SIG-M5 (cell line): ENCODE measurements at places on chromosomes 5 and 9.

- DNase-seq = no peak
Observed at GRCh38 chr9:72133365-72134035, 15.7 kb upstream of the GDA start.

GRCh38 chr5:41797662-41798061, 72.6 kb downstream of the OXCT1 start:
- DNase-seq = no peak

DNA sequence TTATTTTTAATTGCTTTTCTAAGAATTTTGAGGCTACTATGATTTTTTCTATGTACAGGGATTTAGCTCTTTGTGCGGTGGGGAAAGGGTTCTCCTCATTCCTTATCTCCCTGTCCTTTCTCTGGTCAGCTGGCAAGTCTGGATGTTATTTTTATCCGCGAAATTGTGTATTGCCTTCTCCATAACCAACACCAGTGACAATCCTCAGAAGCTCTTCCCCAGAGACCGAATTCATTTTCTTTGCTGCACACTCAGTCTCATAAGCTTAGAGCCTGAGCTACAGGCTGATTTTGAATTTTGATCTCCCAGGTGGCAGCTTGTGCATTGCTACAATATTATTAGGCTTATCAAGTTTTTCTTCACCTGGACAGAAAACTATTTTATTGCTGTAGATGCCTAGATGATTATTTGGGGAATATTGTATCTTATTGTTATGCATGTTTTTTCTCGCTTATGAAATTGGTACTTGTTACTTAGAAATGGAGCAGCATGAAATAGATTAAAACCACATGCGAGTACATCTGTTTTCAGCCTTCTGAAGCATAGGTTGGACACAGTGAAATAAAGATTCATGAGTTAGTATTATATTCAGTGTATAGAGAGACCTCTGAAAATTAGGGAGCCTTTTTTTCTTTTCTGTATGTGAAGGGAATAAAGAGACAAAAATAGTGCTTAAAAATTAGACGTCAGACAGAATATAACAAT, 27.3 kb downstream of the CPEB4 start:
- DNase-seq = no peak

GRCh38 chr5:40653221-40654022, 26.3 kb upstream of the PTGER4 start:
- DNase-seq = no peak

- DNase-seq = no peak
Observed at GRCh38 chr5:98424681-98425450, 348.6 kb upstream of the RGMB start.

DNA sequence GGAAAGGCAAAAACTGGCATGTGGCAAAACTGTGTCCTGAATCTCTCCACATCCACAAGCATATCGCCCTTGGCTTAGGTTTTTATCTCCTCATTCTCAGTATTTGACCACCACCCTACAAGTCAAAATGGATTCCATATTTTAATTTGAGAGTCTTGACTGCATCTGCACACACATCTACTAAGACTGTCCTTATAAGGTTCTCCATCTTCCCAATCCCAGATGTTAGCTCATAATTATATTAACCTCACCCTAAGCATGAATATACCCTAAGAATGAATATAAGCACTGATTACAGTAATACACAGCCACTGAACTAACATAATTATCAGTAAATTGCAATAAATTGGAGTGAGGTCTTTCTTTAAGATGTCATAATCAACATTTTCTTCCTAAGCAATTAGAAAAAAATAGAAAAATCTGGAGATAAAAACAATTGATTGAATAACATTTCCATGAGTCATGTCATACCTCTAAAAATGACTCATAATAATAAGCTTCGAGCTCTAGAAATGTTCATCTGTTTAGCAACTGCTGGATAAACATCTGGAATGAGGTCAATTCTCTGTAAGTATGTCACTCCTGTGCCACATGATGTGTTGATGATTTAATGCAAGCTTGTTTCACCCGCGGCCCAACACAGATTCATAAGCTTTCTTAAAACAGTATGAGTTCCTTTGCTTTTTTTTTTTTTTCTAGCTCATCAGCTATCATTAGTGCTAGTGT, 39.9 kb upstream of the PAM start:
- no peak for DNase-seq

GRCh38 chr5:159030357-159030756, 69.4 kb downstream of the EBF1 start:
- DNase-seq = no peak

- DNase-seq = no peak
Observed at GRCh38 chr9:5178126-5178805, 7.2 kb downstream of the INSL6 start.
